ENCODE measurements at places on chromosomes 5 and 9. TPM values are rescaled to one million over a fixed set of nuclear protein-coding genes. Genes with fewer than 3 reads are reported as not detected.

The DDX4 gene
- not detected for total RNA-seq

The ADAM19 gene
- total RNA-seq: 8.9 TPM

The TTC23L gene
- total RNA-seq: 0.21 TPM

The KDM4C gene
- 8.4 TPM for total RNA-seq

The IDNK gene
- total RNA-seq: 7.6 TPM

The PNPLA7 gene
- 0.54 TPM for total RNA-seq

The CYSRT1 gene
- total RNA-seq: 4.6 TPM

The PCDHA9 gene
- total RNA-seq: not detected

The CCL27 gene
- total RNA-seq: not detected

The UBE2QL1 gene
- 1.5 TPM for total RNA-seq

The ANKRD31 gene
- 0.05 TPM for total RNA-seq

The HTR1A gene
- total RNA-seq: not detected

The TMC1 gene
- total RNA-seq: 0.03 TPM

The TMEM171 gene
- 6.6 TPM for total RNA-seq

The ZBTB43 gene
- total RNA-seq: 7.8 TPM

The CDKN2B gene
- not detected for total RNA-seq

The TNFSF15 gene
- 0.11 TPM for total RNA-seq

The IL33 gene
- 0.27 TPM for total RNA-seq

The SH2D3C gene
- total RNA-seq: 0.12 TPM

The F2RL1 gene
- total RNA-seq: 262 TPM

The GADD45G gene
- 0.21 TPM for total RNA-seq

The CBY3 gene
- total RNA-seq: not detected

The SLCO6A1 gene
- not detected for total RNA-seq

The PROB1 gene
- total RNA-seq: 0.20 TPM

The MYMK gene
- not detected for total RNA-seq

The OR1L8 gene
- total RNA-seq: not detected

The CEP72 gene
- 10.7 TPM for total RNA-seq

The TLX3 gene
- total RNA-seq: not detected

The DMRT3 gene
- not detected for total RNA-seq

The ZNF483 gene
- 0.39 TPM for total RNA-seq

The CNTNAP3 gene
- 10.0 TPM for total RNA-seq

The DBH gene
- not detected for total RNA-seq

The CER1 gene
- total RNA-seq: not detected

The RANBP17 gene
- 2.4 TPM for total RNA-seq

The SPARC gene
- total RNA-seq: 20.5 TPM

The AGXT2 gene
- total RNA-seq: not detected

The PCDHGA6 gene
- total RNA-seq: 0.20 TPM

The ELOVL7 gene
- 12.1 TPM for total RNA-seq

The F2R gene
- 53.0 TPM for total RNA-seq

The B4GALT1 gene
- total RNA-seq: 195 TPM

The PPP2R2B gene
- 0.08 TPM for total RNA-seq

The KDM3B gene
- 40.4 TPM for total RNA-seq

The SEMA6A gene
- total RNA-seq: 0.10 TPM

The RIC1 gene
- 14.6 TPM for total RNA-seq

The C9orf43 gene
- total RNA-seq: 0.56 TPM

The MPDZ gene
- 11.0 TPM for total RNA-seq

The NRG2 gene
- 1.8 TPM for total RNA-seq

The OLFM1 gene
- total RNA-seq: 9.9 TPM

The FBLL1 gene
- total RNA-seq: 0.09 TPM

The C5orf58 gene
- total RNA-seq: not detected

The SMIM33 gene
- not detected for total RNA-seq

The PKD2L2 gene
- 0.12 TPM for total RNA-seq

The DYNC2I2 gene
- total RNA-seq: 131 TPM

The ABLIM3 gene
- total RNA-seq: 19.6 TPM

Data from A549 treated with Hydrocortisone at 1 μM for 4 hours (cell line).